ENCODE measurements at places on chromosomes 6 and 20. TPM values are rescaled to one million over a fixed set of nuclear protein-coding genes. Genes with fewer than 3 reads are reported as not detected.

The AAR2 gene
- 44.0 TPM for total RNA-seq

The SNX21 gene
- 10.8 TPM for total RNA-seq

The TFAP2D gene
- not detected for total RNA-seq

The PLCB4 gene
- total RNA-seq = 15.2 TPM

The KLC4 gene
- total RNA-seq = 6.6 TPM

The RIPOR2 gene
- not detected for total RNA-seq

The DZANK1 gene
- 2.9 TPM for total RNA-seq

The L3MBTL1 gene
- 1.1 TPM for total RNA-seq

The RPS6KA2 gene
- total RNA-seq = 0.20 TPM

The MAP1LC3A gene
- 31.6 TPM for total RNA-seq

The RIMS4 gene
- total RNA-seq = 1.6 TPM
